ENCODE measurements at places on chromosomes 3 and 15.

- H3K27ac ChIP-seq: no peak overlapping the region
- DNase-seq: no peak
- no peaks in the 10 kb centered on the region for H3K36me3 ChIP-seq
- peaks cover 58% of the 10 kb centered on the region for H3K4me1 ChIP-seq
- no peaks in the 10 kb centered on the region for H3K27me3 ChIP-seq
- H3K4me3 ChIP-seq: no peak overlapping the region
Observed at GRCh38 chr3:12629560-12629959, 34.4 kb downstream of the RAF1 start.

- DNase-seq: no peak
- no peaks in the 10 kb centered on the region for H3K36me3 ChIP-seq
- no peak overlapping the region for H3K4me3 ChIP-seq
- no peaks in the 10 kb centered on the region for H3K27me3 ChIP-seq
- H3K4me1 ChIP-seq: peaks cover 58% of the 10 kb centered on the region
- peak overlapping the region; percentile 94 for H3K27ac ChIP-seq
Observed at GRCh38 chr3:184158404-184158803, 3.2 kb downstream of the DVL3 start.

DNA sequence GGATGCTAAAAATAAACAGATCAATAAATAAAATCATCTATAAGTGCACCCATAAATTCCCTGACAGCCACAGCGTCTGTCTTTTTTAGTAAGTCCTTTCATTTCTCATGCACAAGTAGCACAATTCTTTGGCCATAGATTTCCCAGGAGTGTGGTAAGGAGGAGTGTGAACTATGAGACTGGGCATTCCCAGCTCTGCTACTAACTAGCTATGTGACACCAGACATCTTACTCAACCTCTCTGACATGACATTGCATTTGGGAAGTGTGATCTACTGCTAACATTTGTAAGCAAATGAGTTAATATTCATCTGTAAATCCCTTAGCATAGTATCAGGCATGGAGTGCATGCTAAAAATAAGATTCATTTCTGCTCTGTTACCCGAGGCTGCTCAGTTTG lies 301.7 kb downstream of the NTRK3 start:
- no peak overlapping the region for H3K27ac ChIP-seq
- H3K4me3 ChIP-seq: no peak overlapping the region
- no peaks in the 10 kb centered on the region for H3K4me1 ChIP-seq
- no peak for DNase-seq
- no peaks in the 10 kb centered on the region for H3K36me3 ChIP-seq

DNA sequence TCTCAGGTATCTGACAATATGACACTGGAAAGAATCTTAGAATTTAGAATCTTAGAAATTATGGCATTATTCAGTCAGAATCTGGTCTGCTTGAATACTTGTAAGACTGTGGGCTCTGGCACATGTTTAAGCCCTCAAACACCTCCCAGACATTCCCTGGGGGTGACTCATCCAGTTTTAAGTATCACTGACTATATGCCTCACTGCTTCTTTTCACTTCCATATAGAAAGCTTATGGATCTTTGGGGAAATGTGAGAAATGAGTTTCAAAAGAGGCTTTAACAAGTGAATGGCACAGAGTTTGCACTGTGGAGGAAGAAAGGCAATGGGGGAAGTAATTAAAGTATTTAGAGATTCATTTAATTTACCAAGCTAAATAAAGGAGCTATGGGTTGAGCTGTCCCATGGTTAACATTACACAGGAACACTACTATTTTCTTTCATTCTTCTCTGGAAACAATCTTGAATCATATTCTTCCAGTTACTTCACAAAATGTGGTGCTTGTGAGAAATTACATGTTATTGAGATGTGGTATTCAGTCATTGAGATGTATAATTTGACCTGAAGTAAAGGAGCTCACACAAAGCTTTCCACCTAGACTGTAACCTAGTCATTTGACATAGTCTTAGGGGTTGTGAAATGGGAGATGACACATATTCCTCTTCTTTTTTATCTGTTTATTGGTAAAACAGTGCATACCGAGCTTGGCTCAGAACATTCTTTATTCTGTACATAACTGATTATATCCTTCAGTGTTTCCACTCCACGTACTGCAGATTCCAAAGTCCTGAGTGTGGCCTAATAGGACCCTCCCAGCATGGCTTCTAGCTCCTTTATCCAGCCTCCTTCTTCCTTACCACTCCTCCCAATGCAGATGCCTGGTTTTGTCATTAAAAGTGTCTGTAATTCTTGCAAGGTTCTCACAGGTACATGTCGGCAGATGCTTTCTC lies 544.6 kb upstream of the NECTIN3 start:
- no peaks in the 10 kb centered on the region for H3K4me1 ChIP-seq
- no peaks in the 10 kb centered on the region for H3K36me3 ChIP-seq
- H3K27me3 ChIP-seq: no peaks in the 10 kb centered on the region
- H3K4me3 ChIP-seq: no peak overlapping the region
- no peak for DNase-seq

GRCh38 chr3:152026033-152026556 lies 152.7 kb downstream of the SUCNR1 start:
- no peak overlapping the region for H3K4me3 ChIP-seq
- no peak for DNase-seq
- H3K4me1 ChIP-seq: no peaks in the 10 kb centered on the region
- H3K27me3 ChIP-seq: no peaks in the 10 kb centered on the region

GRCh38 chr3:183038221-183038620 lies 57.9 kb upstream of the DCUN1D1 start:
- H3K4me1 ChIP-seq: no peaks in the 10 kb centered on the region
- no peaks in the 10 kb centered on the region for H3K27me3 ChIP-seq
- no peak overlapping the region for H3K4me3 ChIP-seq
- H3K36me3 ChIP-seq: no peaks in the 10 kb centered on the region
- H3K27ac ChIP-seq: no peak overlapping the region

DNA sequence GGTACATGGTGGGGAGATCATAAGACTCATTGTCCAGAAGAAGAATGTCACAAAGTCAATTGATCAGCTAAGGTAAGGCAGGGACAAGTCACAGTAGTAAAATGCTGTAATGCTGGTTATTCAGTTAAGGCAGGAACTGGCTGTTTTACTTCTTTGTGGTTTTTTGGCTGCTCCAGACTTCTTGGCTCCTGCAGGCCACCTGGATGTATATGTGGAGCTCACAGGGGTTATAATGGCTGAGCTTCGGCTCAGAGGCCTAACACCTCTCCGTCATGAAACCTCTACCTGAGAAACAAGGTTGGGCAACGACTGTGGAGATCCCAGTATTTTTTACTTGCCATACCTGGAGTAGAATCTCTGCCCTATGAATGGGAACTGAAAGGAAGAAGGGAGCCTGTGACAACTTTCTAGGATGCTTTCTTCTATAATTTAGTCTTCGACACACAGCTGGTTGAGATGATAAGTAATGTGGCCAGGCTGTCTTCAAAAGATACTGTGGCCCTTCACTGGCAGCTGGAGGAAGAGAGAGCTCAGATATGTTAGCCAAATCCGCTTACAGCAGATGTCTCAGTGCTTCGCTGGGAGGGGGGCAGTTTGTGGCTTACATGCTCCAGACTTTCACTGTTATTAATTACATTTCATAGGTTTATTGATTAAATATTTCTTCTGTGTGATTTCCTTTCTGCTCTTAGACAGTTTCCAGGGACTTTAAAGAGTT lies 887.8 kb downstream of the IGSF11 start:
- no peak overlapping the region for H3K4me3 ChIP-seq
- no peaks in the 10 kb centered on the region for H3K4me1 ChIP-seq
- no peak overlapping the region for H3K27ac ChIP-seq
- no peak for DNase-seq
- H3K36me3 ChIP-seq: no peaks in the 10 kb centered on the region
- no peaks in the 10 kb centered on the region for H3K27me3 ChIP-seq

DNA sequence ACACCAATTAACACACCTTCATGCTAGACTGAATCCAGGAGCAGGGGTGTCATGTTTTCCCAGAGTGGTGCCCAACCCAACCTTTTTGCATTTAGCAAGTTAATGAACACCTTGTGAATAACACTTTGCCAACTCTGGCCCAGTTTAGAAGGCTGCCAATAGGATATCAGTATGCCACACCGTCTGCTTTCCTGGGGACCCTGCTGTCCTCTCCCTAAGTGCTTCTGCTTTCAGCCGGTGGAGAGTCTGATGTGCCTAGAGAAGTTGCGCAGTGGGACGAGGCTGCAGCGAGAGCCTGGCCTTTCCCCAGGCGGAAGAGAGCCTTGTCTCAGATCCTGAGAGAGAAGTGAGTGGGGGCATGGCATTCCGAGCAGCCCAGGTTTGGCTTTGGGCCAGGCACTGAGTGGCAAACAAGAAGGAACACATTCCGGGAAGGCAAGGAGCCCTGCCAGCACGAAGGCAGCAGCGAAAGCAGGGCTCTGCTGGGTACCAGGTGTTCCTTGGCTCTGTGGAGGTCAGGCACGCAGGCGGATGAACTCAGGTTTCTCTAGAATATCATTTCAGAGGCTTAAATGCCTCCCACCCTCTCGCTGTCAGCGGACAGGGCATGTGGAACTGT lies 36.9 kb downstream of the SENP8 start:
- H3K27me3 ChIP-seq: no peaks in the 10 kb centered on the region
- H3K36me3 ChIP-seq: no peaks in the 10 kb centered on the region
- peak; percentile 86 for DNase-seq
- peak overlapping the region; percentile 23 for H3K4me3 ChIP-seq
- peaks cover 14% of the 10 kb centered on the region for H3K4me1 ChIP-seq

GRCh38 chr3:76097589-76097969 lies 312.2 kb upstream of the ZNF717 start:
- H3K27me3 ChIP-seq: no peaks in the 10 kb centered on the region
- H3K27ac ChIP-seq: no peak overlapping the region
- no peaks in the 10 kb centered on the region for H3K36me3 ChIP-seq
- no peak for DNase-seq

- H3K4me3 ChIP-seq: no peak overlapping the region
- H3K27ac ChIP-seq: no peak overlapping the region
- no peaks in the 10 kb centered on the region for H3K27me3 ChIP-seq
- DNase-seq: no peak
- H3K36me3 ChIP-seq: no peaks in the 10 kb centered on the region
Observed at GRCh38 chr15:71312731-71313460, 197.6 kb downstream of the THSD4 start.

- H3K36me3 ChIP-seq: no peaks in the 10 kb centered on the region
- H3K27me3 ChIP-seq: no peaks in the 10 kb centered on the region
- peak; percentile 36 for DNase-seq
- H3K27ac ChIP-seq: peak overlapping the region; percentile 99
Observed at GRCh38 chr3:71579935-71580406, 3.6 kb downstream of the FOXP1 start.

- H3K36me3 ChIP-seq: no peaks in the 10 kb centered on the region
- H3K27ac ChIP-seq: no peak overlapping the region
- no peak overlapping the region for H3K4me3 ChIP-seq
- no peaks in the 10 kb centered on the region for H3K27me3 ChIP-seq
- no peaks in the 10 kb centered on the region for H3K4me1 ChIP-seq
Observed at GRCh38 chr3:128950223-128950938, 43.5 kb downstream of the CFAP92 start.

- no peak overlapping the region for H3K27ac ChIP-seq
- H3K36me3 ChIP-seq: no peaks in the 10 kb centered on the region
- no peak for DNase-seq
- no peaks in the 10 kb centered on the region for H3K27me3 ChIP-seq
Observed at GRCh38 chr15:56371495-56372147, 6.4 kb downstream of the TEX9 start.

- H3K4me1 ChIP-seq: peaks cover 4% of the 10 kb centered on the region
- no peaks in the 10 kb centered on the region for H3K36me3 ChIP-seq
- H3K27ac ChIP-seq: no peak overlapping the region
- no peak overlapping the region for H3K4me3 ChIP-seq
- DNase-seq: no peak
Observed at GRCh38 chr3:54967731-54968161, 39.9 kb upstream of the LRTM1 start.

- H3K4me1 ChIP-seq: peaks cover 18% of the 10 kb centered on the region
- H3K27me3 ChIP-seq: no peaks in the 10 kb centered on the region
- no peak overlapping the region for H3K27ac ChIP-seq
- DNase-seq: no peak
Observed at GRCh38 chr3:8499181-8499611, 2.4 kb upstream of the LMCD1 start.

DNA sequence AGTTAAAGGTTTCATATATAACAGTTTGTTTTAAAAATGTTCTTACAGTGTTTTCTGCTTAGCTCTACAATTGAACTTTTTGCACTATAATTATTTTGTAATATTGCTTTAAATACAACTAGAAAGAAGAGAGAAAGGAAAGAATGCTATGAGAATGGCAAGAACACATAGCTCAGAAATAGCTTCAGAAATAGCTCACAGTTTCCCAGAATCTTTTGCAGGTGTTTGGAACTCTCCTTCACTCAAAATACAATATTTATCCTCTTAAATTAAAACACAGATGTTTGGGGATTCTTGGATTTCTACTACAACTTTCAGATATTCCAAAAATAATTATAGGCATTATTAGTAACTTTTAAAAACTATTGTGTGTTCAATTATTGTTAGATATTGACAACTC lies 658.0 kb upstream of the DPPA4 start:
- no peak overlapping the region for H3K4me3 ChIP-seq
- H3K4me1 ChIP-seq: no peaks in the 10 kb centered on the region
- H3K27ac ChIP-seq: no peak overlapping the region

DNA sequence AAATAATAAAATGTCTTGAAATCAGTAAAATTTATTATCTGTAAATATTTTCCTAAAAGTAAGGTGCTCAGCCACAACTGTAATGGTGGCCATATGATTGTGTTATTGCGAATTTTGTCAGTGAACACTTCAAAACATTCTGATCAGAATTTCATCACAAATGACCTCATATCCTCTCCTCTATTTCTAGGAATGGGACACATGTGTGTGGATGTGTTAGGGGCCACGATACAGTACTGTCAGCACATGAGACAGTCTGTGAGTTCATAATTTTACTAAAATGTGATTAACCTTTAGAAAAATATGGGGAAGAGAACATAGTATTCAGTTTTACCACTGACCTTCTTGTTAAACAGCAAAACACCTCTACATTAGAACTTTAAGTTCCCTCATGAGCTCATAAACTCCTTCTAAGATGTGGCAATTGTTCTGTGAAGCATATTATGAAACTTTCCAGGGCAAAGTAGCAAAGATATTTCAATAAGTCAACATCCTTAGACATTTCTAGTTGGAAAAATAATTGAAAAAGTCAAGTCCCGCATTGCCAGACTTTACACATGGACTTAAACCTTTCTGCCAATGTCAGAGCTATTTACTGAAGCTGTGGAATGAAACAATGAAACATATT lies 158.2 kb upstream of the ABI3BP start:
- H3K27me3 ChIP-seq: no peaks in the 10 kb centered on the region
- DNase-seq: no peak
- no peaks in the 10 kb centered on the region for H3K36me3 ChIP-seq
- no peaks in the 10 kb centered on the region for H3K4me1 ChIP-seq
- no peak overlapping the region for H3K4me3 ChIP-seq

DNA sequence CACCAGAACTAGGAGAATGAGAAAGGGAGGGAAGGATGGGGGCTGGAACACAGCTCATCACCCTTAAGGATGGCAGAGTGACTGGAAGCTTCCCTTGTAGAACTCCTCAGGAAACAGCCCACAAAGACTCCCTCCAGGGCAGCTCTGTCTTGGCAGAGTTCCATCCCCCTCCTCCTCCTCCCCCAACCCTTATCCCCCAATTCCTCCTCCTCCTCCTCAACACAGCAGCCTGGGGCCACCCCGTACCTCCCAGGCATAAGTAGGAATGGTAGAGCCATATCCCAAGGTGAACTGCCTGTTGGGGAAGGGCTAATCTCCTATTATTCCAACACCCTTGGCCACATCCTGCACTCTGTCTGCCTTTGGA lies 38.8 kb downstream of the ADCY5 start:
- H3K36me3 ChIP-seq: no peaks in the 10 kb centered on the region
- peak overlapping the region; percentile 89 for H3K27ac ChIP-seq
- no peak for DNase-seq
- no peak overlapping the region for H3K4me3 ChIP-seq
- no peaks in the 10 kb centered on the region for H3K27me3 ChIP-seq

GRCh38 chr3:16543242-16543864 lies 29.9 kb upstream of the RFTN1 start:
- no peaks in the 10 kb centered on the region for H3K27me3 ChIP-seq
- no peaks in the 10 kb centered on the region for H3K36me3 ChIP-seq
- no peak overlapping the region for H3K27ac ChIP-seq
- DNase-seq: no peak
- no peak overlapping the region for H3K4me3 ChIP-seq

All from transverse colon (tissue), 4 donors.